ENCODE measurements at places on chromosomes 1 and 21.
A peak's percentile ranks its signal among the peaks of the same experiment; 100 is the strongest.

DNA sequence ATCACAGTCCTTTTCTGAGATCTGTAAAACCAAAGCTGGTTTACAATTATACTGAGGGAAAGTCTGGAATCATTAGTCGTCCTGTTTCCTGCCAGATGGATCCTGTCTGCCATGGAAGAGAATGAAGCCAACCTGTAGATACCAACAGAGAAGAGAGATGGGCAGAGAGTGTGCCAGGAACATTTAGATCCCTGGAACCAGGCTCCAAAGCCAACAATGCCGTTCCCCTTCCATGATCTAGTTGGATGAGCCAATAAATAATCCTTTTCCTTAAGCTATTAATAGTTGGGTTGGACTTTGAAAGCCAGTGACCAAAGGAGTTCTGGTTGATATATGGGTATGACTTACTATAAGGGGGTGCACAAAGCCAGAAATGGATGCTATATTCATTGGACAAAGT lies 15.0 kb downstream of the CAPN8 start:
- H3K27ac ChIP-seq, result no peak overlapping the region
- H3K36me3 ChIP-seq, result no peaks in the 10 kb centered on the region
- H3K4me1 ChIP-seq, result peaks cover 6% of the 10 kb centered on the region
- DNase-seq, result no peak
- no peaks in the 10 kb centered on the region for H3K27me3 ChIP-seq

DNA sequence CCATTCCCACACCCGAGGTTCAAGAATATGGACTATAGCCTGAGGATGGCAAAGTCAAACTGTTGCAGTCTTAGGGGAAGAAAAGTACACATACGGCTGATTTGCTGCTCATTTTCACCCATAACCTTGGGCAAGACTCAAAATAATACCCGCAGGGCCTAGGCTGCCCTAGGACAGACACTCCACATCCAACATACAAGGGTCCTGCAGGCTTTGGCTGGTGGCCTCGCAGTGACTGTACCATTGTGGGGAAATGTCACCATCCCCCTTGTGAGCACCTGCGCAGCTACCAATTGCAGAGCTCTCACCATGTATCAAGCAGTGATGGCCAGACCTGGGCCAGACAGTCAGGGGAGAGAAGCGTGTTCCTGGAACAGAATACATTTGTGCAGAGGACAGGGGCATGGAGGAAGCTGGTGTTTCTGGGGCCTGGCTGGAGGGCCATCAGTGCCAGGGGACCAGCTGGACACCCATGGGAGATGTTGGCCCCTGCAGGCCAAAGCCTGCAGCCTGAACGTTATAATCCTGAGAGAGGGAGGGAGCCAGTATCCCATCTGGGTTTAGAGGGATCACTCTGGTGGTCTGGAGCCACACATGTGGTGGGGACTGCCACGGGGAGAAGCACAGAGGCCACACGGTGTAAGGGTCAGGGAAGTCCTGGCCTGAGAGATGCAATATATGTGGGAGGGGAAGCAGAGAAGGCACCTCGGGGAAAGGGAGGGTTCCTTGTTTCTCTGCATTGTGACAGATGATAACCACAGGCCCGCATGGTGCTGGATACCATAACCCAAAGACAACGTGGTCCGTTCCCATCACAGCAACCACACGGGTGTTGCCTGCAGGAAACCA lies 101.2 kb downstream of the GLIS1 start:
- no peak overlapping the region for H3K4me3 ChIP-seq
- H3K4me1 ChIP-seq, result no peaks in the 10 kb centered on the region
- H3K27me3 ChIP-seq, result no peaks in the 10 kb centered on the region
- H3K36me3 ChIP-seq, result no peaks in the 10 kb centered on the region
- no peak overlapping the region for H3K27ac ChIP-seq

- no peaks in the 10 kb centered on the region for H3K36me3 ChIP-seq
- DNase-seq, result no peak
- no peaks in the 10 kb centered on the region for H3K4me1 ChIP-seq
Measured at GRCh38 chr1:200542162-200542561, 78.4 kb downstream of the KIF14 start.

DNA sequence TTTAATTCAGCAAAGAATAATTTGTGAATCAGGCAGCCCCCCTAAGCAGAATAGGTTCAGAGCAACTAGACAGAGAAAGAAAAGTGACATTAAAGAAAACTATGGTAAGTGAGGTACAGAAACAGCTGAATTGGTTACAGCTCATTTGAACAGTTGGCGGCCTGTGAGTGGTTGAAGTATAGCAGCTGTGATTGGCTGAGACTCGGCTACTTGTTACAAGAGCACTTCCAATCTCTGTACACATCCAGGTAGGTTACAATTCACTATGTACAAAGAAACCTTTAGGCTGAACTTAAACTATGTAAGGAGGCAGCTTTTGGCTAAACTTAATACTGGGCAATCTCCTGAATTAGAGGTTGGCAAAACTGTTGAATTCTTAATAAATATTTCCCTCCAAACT lies 171.1 kb upstream of the LHX8 start:
- H3K27ac ChIP-seq, result no peak overlapping the region
- no peaks in the 10 kb centered on the region for H3K36me3 ChIP-seq
- H3K27me3 ChIP-seq, result no peaks in the 10 kb centered on the region
- H3K4me3 ChIP-seq, result no peak overlapping the region
- no peaks in the 10 kb centered on the region for H3K4me1 ChIP-seq

DNA sequence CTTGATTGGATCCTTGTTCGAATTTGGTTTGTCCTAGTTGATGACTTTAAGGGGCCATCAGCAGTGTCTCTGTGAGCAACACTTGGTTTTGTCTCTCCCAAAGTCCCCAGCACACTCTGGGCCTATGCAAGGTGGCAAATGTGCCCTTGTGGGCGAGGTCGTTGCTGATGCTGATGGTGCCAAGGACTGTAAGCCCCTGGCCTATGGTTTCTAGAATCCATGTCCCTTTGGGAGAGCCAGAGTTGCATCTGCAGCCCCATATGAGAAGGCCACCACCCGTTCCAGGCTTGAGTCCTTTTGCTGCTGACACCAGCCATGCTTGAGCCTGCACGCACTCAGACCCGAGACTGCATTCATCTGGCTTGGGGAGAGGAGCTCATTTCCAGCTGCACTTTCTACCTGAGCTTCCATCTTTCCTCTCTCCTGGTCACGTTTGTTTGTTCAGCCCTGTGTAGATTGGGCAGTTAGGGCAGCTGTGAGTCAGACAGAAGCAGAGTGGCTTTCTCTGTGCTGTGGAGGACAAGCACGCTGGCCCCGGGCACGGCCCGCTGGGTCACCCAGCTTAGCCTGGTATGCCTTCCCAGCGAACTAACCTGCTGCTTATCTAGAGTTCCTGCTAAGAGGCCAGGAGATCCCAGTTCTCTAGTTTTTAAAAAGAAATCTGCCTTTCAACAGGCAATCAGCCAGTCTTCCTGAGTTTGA lies 52.1 kb upstream of the CSF3R start:
- H3K27me3 ChIP-seq, result no peaks in the 10 kb centered on the region
- no peak overlapping the region for H3K27ac ChIP-seq
- peak; percentile 14 for DNase-seq

- H3K36me3 ChIP-seq, result peaks cover 7% of the 10 kb centered on the region
- peak; percentile 97 for DNase-seq
- peak overlapping the region; percentile 92 for H3K4me3 ChIP-seq
Measured at GRCh38 chr1:32240140-32240951, 6.7 kb upstream of the FAM167B start.

- no peak overlapping the region for H3K4me3 ChIP-seq
- peaks cover 2% of the 10 kb centered on the region for H3K36me3 ChIP-seq
- H3K4me1 ChIP-seq, result no peaks in the 10 kb centered on the region
- no peak overlapping the region for H3K27ac ChIP-seq
Measured at GRCh38 chr1:215475796-215476481, 91.2 kb upstream of the KCTD3 start.

- peaks cover 2% of the 10 kb centered on the region for H3K36me3 ChIP-seq
- no peak for DNase-seq
- H3K4me3 ChIP-seq, result peak overlapping the region; percentile 89
- no peak overlapping the region for H3K27ac ChIP-seq
- H3K27me3 ChIP-seq, result no peaks in the 10 kb centered on the region
Measured at GRCh38 chr1:17011092-17011438, 663 bp downstream of the ATP13A2 start.

DNA sequence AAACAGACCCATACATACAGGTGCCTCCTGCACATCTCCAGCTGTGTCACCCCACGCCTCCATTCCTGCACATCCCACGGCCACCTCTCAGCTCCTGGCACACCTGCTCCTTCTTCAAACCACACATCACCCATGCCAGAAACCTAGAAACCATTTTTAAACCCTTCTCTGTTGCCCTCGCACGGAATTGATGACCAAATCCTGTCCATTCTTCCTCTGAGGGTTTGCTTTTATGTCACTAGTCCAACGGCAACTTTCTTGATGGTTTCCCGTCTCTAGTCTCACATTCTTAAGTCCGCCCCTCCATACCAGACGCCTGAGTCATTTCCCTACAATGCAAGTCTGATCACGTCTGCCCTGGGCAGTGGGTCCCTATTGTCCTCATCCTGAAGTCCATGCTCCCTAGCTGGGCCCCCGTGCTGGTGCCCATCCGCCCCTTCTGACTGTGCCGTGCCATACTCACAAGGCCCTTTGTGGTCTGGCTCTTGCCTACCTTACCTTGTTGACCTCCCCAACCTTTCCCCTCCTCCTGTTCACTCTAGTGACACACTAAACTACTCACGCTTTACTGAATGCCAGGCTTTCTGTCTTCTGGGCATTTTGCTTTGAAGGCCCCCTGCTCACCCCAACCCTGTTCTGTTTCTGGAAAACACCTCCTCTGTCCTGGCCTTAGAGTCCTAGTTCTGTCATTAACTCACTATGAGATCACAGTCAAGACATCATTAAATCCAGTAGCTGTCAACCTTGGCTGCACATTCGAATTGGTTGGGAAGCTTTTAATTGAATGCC lies 17.6 kb downstream of the SLC2A1 start:
- H3K36me3 ChIP-seq, result peaks cover 76% of the 10 kb centered on the region
- peak; percentile 68 for DNase-seq

DNA sequence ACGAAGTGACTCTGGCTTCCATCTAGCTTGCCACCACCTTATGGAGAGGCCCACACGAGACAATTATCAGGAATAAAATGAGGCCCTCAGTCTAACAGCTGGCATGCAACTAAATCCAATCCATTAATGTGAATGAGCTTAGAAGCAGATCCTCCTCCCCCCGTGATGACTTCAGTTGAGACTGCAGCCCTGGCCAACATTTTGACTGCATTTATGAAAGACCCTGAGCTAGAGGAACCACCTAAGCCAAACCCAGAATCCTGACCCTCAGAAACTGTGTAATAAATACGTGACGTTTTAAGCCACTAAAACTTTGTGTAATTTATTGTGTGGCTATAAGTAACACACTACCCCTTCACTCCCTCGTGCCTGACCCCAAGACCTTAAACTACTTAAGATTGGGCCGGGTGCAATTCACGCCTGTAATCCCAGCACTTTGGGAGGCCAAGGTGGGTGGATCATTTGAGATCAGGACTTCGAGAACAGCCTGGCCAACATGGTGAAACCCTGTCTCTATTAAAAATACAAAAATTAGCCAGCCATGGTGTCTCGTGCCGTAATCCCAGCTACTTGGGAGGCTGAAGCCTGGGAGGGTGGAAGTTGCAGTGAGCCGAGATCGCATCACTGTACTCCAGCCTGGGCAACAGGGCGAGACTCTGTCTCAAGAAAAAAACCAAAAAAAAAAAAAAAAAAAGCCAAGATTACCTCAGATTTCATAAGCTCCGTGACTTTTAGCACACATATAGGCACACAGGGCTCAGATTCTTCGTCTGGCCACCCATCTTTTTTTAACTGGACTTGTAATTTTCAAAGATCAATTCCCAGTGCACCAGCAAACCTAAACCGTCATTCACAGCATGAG lies 72.5 kb downstream of the ENAH start:
- H3K36me3 ChIP-seq, result peaks cover 20% of the 10 kb centered on the region
- no peak overlapping the region for H3K4me3 ChIP-seq
- DNase-seq, result no peak
- no peak overlapping the region for H3K27ac ChIP-seq
- H3K27me3 ChIP-seq, result no peaks in the 10 kb centered on the region

DNA sequence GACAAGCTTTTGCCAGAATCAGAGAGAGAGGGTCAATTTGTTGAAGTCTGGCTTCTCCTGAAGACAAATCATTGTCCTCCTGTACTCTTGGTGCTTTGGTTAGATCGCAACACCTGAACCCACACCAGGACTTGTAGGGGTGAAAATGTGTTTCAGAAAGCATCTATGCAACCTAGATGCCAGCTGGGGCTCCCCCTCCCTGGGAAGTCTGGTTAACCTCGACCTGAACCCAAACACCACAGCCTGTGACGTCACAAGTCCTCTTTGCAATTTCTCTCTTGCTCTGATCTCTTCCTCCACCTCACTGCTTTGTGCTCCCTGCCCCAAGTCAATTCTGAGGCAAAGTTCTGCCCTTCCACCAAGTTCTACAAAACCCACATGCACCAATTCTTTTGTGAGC lies 42.8 kb upstream of the USP24 start:
- no peaks in the 10 kb centered on the region for H3K27me3 ChIP-seq
- DNase-seq, result no peak
- H3K4me1 ChIP-seq, result no peaks in the 10 kb centered on the region
- H3K36me3 ChIP-seq, result no peaks in the 10 kb centered on the region
- no peak overlapping the region for H3K27ac ChIP-seq
- no peak overlapping the region for H3K4me3 ChIP-seq

DNA sequence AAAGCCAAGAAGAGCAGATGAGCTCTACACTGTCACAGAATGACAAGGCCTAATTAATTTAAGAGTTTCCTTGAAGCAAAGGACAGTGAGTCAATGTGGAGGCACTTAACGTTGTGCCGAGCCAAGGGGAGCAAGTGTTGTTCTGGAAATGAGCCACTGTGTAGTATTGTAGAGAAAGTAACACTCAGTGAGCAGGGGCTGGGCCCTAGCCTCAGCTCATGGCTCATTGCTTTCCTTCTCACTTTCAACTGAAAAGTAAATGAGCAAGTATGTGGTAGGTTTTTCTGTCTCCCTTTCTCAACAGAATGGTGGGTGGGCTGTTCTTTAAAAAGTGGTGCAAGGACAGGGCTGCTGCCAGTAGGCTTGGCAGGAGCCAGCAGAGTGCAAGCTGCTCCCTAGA lies 11.8 kb upstream of the KIAA0040 start:
- H3K27me3 ChIP-seq, result no peaks in the 10 kb centered on the region
- no peaks in the 10 kb centered on the region for H3K36me3 ChIP-seq
- H3K27ac ChIP-seq, result no peak overlapping the region
- no peak for DNase-seq

GRCh38 chr1:100354971-100355394 lies 2.7 kb downstream of the CDC14A start:
- no peaks in the 10 kb centered on the region for H3K27me3 ChIP-seq
- H3K27ac ChIP-seq, result no peak overlapping the region
- peaks cover 4% of the 10 kb centered on the region for H3K4me1 ChIP-seq
- H3K36me3 ChIP-seq, result peaks cover 8% of the 10 kb centered on the region
- DNase-seq, result no peak

- H3K27me3 ChIP-seq, result no peaks in the 10 kb centered on the region
- no peaks in the 10 kb centered on the region for H3K36me3 ChIP-seq
- peaks cover 10% of the 10 kb centered on the region for H3K4me1 ChIP-seq
- no peak for DNase-seq
Measured at GRCh38 chr1:111850109-111850508, 94.4 kb downstream of the DDX20 start.

GRCh38 chr1:200040481-200041138 lies 13.1 kb downstream of the NR5A2 start:
- no peaks in the 10 kb centered on the region for H3K36me3 ChIP-seq
- peak overlapping the region; percentile 91 for H3K4me3 ChIP-seq
- H3K27ac ChIP-seq, result no peak overlapping the region
- peaks cover 31% of the 10 kb centered on the region for H3K27me3 ChIP-seq

- no peak for DNase-seq
- H3K4me1 ChIP-seq, result peaks cover 18% of the 10 kb centered on the region
- H3K4me3 ChIP-seq, result no peak overlapping the region
Measured at GRCh38 chr1:209866201-209866600, 38.4 kb downstream of the UTP25 start.

- H3K36me3 ChIP-seq, result peaks cover 5% of the 10 kb centered on the region
- no peak overlapping the region for H3K4me3 ChIP-seq
- H3K27me3 ChIP-seq, result no peaks in the 10 kb centered on the region
- peak; percentile 96 for DNase-seq
Measured at GRCh38 chr1:17494114-17494729, 45.3 kb upstream of the ARHGEF10L start.

Data from H9 (cell line).